ENCODE measurements at places on chromosomes 7 and 10.
A peak's percentile ranks its signal among the peaks of the same experiment; 100 is the strongest.

GRCh38 chr10:71462062-71462935 is 65.6 kb downstream of the CDH23 start:
- DNase-seq, result no peak

DNA sequence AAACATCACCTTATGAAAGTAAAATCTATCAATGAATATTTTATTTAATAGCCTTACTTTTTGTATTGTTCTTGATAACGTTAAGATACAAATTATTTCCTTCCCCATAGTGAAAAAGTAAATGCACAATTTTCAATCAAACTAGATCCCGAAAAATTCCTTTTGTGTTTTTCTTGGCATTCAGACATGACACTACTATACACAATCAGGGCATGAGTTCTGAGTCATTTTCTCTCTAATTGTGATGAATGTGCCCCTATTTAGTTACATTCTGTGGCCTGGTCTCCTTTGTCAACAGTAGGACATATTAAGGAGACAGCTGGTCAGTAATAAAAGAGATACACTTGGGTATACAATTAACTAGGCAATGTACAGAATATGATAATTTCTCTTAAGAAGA is 19.8 kb downstream of the COL1A2 start:
- DNase-seq, result no peak

DNA sequence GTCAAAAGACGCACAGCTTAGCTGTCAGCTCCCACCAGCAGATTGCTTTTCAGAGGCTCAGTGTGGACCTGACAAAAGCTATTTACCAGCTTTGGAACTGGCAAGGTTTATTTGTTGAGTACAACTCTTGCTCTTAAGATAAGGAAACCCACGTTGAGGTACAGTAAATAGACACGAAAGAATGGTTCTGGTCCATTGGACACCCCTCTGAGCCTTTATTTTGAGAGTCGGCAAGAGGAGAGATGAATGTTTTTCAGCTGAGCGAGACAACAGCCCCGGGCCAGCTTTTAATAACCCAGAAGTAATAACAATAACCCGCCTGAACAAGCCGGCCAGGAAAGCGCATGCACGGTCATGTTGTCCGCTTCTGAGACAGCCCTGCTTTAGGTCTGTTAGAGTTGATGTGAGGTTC is 49.0 kb downstream of the WNT2 start:
- DNase-seq, result peak; percentile 54

DNA sequence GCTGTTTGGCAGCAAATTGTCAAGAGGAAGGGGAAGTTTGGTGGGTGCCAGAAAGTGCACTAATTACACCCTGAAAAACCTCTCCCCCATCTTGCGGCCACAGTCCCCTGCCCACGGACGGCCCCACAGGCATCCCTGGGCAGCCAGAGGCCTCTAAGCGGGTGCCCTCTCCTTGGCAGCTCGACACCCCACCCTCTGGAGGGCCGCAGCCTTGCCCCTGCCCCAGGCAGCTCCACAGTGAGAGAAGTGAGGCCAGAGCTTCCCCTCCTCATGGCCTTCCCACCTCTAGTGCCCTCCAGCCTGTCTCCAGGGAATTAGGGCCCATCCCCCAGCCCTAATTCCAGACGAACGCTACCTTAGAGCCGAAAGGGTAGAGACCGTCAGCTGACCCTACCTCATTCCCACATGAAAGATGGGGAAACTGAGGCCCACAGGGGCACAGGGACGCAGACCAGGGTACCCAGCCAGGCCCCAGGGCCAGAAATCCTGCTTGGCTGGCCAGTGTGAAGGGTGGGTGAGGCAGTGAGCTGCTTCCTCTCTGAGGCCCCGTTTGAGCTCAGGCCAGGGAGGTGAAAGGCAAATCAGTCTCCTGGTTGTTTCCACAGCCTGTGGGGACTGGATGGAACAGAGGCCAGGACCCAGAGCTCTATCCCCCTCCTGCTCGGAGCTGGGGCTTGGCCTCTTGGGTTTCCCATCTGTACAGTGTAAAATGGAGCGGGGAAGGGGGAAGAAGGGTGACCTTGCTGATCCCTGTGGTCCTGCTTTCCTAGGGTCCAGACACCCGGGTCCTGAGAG is 10.0 kb downstream of the ZCCHC24 start:
- DNase-seq, result no peak

DNA sequence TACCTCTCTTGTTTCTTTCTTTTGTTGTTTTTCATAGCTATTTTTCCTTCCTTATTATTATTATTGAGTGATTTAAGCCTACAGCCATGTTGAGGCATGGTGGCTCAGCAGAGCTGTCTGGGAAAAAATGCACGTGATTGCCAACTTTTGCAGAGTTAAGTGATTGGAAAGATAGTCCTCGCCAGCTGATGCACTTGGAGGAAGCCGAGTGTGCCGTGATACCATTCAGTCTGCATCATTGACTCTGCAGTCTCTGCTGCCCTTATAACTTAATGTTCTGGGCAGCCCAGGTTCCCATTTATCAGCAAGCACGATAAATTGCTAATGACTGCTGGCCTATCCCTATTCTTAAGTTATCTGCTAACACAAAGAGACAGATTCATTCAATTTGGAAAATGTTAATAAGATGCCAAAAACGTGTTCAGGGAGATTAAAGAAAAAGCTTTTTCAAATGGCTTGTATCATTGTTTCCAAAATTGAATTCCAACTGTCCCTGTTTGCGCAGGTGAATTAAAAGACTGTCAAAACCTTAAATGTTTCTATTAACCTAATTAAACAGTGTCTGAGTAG is 232.9 kb upstream of the NPY start:
- no peak for DNase-seq

DNA sequence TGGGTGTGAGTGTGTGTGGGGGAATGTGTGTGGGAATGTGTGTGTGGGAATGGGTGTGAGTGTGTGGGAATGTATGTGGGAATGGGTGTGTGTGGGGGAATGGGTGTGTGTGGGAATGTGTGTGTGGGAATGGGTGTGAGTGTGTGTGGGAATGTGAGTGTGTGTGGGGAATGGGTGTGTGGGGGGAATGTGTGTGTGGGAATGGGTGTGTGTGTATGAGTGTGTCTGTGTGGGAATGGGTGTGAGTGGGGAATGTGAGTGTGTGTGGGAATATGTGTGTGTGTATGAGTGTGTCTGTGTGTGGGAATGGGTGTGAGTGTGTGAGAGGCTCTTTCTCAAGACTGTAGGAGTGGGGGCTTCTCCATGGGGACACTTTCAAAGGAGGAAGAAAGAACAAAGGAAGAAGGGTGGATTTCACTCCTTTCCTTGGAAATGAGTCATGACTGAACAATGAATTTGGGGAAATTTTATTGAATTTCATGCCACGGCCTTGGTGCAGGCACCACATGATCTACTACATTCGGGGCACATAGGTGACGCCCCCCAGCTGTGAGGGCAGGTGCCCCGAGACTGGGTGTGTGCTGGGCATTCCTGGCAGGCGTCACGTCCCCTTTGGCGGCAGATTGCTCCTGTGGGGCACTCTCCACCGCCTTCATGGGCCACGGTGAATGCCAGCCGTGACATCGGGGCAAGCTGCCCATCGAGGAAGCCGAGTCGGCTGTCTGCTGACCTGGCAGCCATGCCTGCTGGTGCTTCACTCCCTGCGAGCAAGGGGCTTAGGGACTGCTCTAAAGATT is 88.8 kb upstream of the INSIG1 start:
- DNase-seq, result no peak

- no peak for DNase-seq
Observed at GRCh38 chr7:80642871-80643270, 4.4 kb downstream of the CD36 start.

DNA sequence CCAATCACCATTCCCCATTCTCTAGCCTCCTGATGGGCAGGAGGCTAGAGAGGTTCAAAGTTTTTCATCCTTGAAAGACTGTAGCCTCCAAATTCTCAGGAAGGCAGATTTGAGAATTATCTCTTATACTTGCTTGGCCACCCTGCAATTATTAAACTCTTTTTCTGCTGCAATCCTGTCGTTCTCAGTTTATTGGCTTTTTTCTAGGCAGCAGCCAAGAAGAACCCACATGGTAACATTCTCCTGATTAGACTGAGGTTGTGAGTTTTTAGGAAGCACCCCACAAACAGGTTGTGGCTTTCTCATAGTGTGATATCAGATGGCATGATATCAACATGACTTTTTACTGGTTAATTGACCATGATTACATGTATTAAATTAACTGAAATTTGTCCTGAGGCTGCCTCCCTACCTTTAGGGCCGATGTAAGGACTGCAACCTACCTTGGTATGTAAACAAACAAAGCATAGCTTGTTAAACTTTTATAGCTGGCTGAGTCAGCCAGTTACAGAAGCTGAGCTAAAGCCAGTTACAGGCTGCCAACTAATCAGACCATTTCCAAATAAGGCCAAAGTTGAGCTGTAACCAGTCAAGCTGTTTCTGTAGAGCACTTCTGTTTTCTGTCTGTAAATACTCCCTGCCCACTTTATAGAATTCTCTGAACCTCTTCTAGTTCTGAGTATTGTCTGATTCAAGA is 3.2 kb upstream of the ZNF248 start:
- DNase-seq, result no peak

DNA sequence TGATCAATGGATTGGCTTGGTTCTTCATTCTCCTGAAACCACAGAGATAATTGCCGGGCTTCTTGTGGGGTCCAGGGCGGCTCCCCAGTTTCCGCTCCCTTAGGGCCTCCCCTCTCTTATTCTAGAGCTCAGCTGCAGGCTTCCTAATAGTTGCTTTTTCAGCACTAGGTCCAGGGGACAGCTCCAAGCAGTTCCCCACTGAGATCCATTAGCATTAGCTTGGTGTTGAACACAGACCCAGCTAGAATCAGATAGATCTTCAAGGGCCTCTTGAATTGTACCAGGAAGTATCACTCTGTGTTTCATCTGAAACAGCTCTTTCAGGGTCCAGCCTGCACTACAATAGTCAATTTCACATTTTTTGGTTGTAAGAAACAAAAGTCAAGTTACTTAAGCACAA is 238.7 kb downstream of the SEC23IP start:
- DNase-seq, result no peak

DNA sequence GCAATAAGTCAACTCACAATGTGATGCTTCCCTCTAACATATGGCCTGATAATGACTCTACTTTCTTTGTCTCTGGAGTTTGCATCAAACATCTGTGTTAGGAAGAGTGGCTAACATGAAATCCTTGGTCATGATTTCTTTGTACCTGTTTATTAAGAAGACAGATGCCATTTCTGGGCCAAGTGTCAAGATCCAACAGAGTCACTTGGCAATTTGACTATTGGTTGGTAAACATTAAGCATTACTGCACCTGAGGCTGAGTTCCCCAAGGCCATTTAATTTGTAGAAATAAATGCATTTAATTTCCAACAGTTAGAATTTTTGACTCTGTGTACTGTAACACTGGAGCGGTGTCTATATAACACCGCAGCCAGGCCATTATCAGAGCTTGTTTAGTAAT is 403.7 kb downstream of the GALNT17 start:
- DNase-seq, result no peak

- no peak for DNase-seq
Observed at GRCh38 chr7:69422574-69422985, 175.7 kb upstream of the AUTS2 start.

Data from DMS153 (cell line).